SJSA1 (cell line): ENCODE measurements at places on chromosomes 5 and 9. TPM values are rescaled to one million over a fixed set of nuclear protein-coding genes. Genes with fewer than 3 reads are reported as not detected.
A peak's percentile ranks its signal among the peaks of the same experiment; 100 is the strongest.

GRCh38 chr9:93230601-93231000, 46.7 kb downstream of the WNK2 start:
- DNase-seq, result no peak
- H3K4me3 ChIP-seq, result no peak overlapping the region
- no peaks in the 10 kb centered on the region for H3K4me1 ChIP-seq
- H3K27ac ChIP-seq, result no peak overlapping the region

GRCh38 chr9:83199240-83199639, 136.3 kb upstream of the RASEF start:
- no peaks in the 10 kb centered on the region for H3K27me3 ChIP-seq
- no peak overlapping the region for H3K4me3 ChIP-seq
- H3K36me3 ChIP-seq, result no peaks in the 10 kb centered on the region

DNA sequence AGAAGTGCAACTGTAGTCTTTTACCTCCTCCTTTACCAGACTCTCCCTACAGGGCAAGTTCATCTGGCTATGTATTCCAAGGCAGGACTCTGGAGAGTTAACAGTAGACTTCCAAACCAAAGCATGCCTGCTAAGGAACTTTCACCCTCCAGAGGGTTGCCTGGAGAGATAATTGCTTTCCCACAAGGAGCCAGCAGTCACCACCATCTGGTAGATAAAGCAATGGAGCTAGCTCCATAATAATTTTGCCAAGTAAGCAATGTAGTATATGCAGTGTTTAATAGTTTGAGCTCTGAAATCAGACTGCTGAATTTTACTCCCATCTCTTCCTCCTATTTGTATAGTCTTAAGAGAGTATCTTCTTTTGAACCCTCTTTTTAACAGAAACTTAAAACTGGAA, 566.8 kb upstream of the PTGER4 start:
- no peaks in the 10 kb centered on the region for H3K4me1 ChIP-seq
- no peaks in the 10 kb centered on the region for H3K27me3 ChIP-seq
- no peak overlapping the region for H3K4me3 ChIP-seq

The SPEF2 gene
- total RNA-seq, result not detected in 2 replicates

The SPATA31E1 gene
- 0.26 TPM in 1 of 2 replicates, not detected in the other for total RNA-seq

- no peaks in the 10 kb centered on the region for H3K36me3 ChIP-seq
- no peak overlapping the region for H3K27ac ChIP-seq
- H3K4me3 ChIP-seq, result no peak overlapping the region
- H3K4me1 ChIP-seq, result no peaks in the 10 kb centered on the region
- no peak for DNase-seq
These were observed 67.1 kb upstream of the GGTA1 start for GRCh38 chr9:121566481-121567465.

- no peak for DNase-seq
- H3K4me3 ChIP-seq, result no peak overlapping the region
- no peaks in the 10 kb centered on the region; the same call in 1 of the 2 replicates for H3K4me1 ChIP-seq
- H3K36me3 ChIP-seq, result no peaks in the 10 kb centered on the region
- no peak overlapping the region for H3K27ac ChIP-seq
- H3K27me3 ChIP-seq, result no peaks in the 10 kb centered on the region
These were observed 202.8 kb upstream of the TAS2R1 start for GRCh38 chr5:9832921-9833320.

The IL4 gene
- total RNA-seq, result not detected in 2 replicates

GRCh38 chr9:70147651-70148050, 104.0 kb downstream of the MAMDC2 start:
- H3K4me3 ChIP-seq, result no peak overlapping the region
- no peak overlapping the region for H3K27ac ChIP-seq
- no peak for DNase-seq
- no peaks in the 10 kb centered on the region for H3K36me3 ChIP-seq
- H3K4me1 ChIP-seq, result peaks cover 5% of the 10 kb centered on the region; the same call in 1 of the 2 replicates

The CDC14B gene
- 22.2 and 33.8 TPM in 2 replicates for total RNA-seq

The ZNF354C gene
- total RNA-seq, result not detected in 2 replicates

DNA sequence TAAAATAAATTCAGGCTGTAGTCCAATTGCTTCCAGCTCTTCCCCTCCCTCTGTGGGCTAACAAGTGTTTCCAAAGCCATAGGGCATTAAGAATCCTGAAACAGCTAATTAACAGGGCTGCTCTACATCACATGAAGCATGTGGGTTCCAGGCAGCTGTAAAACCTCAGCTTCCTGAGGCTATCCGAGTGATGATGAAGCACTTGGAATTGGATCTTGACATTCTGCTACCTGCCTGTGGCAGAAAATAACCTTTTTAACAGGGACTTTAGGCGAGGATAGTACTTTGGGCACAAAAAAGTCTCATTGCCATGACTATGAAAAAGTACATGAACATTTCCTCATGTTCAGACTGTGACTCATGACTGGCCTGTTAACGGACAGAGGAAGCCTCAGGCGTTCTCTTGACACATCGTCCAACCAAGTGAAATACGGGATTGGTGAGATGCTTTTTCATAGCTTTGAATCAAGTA, 107.2 kb downstream of the PDE4D start:
- no peaks in the 10 kb centered on the region for H3K36me3 ChIP-seq
- H3K27me3 ChIP-seq, result no peaks in the 10 kb centered on the region
- H3K4me1 ChIP-seq, result peaks cover 24% of the 10 kb centered on the region
- peak; percentile 48 for DNase-seq
- H3K27ac ChIP-seq, result peak overlapping the region; percentile 75
- no peak overlapping the region for H3K4me3 ChIP-seq

The BAAT gene
- not detected in 2 replicates for total RNA-seq

DNA sequence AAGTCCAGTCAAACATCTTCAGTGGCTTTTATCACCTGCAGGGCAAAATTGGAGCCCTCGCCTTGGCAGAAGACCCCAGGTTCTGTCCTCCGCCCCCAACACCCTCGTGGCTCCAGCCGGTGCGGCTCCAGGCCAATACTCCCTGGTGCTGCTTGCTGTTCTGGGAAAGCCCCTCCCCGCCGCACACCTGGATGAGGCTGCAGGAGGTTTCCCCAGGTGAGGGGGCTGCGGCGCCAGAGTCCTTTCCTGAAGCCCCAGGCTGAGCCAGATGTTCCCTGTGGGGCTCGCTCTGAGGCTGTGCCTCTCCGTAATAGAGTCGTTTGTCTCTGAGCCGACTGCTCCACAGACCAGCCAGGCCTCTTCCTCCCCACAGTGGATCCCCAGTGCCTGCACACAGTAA, 375.4 kb upstream of the IRX1 start:
- peak; percentile 42 for DNase-seq
- H3K36me3 ChIP-seq, result no peaks in the 10 kb centered on the region
- H3K27ac ChIP-seq, result no peak overlapping the region
- H3K4me3 ChIP-seq, result no peak overlapping the region

The LARP1 gene
- total RNA-seq, result 67.5 and 76.9 TPM in 2 replicates

The GRIN3A gene
- not detected in 2 replicates for total RNA-seq

DNA sequence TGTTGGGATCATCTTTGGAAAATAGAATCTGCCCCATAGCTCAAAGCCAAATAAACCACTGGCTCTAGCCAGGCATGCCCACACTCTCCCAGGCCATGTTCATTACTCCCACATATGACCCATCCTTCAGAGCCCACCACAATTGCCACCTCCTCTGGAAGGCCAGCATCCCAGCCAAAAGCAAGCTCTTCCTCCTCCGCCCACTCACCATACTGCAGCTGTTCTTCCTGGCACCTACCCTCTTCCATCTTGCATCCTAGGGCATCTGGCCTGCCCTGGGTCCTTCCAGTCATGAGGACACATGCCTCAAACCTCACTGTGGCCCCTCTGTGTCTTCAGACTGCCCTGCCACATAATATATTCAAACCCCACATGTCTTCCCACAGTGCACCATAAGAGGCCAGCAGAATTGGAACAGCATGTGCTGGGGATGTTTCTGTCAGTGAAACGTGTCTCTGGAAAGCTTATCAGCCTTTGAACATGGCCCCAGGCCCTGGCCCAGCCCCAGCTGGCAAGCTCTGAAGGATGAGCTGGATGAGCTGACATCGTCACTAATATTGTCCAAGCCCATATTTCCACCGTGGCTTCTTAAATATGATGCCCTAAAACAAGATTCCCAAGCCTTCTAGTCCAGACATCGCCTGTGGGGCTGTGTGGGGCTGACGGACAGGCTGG, 230.8 kb downstream of the AGTPBP1 start:
- no peaks in the 10 kb centered on the region for H3K27me3 ChIP-seq
- H3K4me1 ChIP-seq, result no peaks in the 10 kb centered on the region
- H3K36me3 ChIP-seq, result no peaks in the 10 kb centered on the region
- H3K27ac ChIP-seq, result no peak overlapping the region

DNA sequence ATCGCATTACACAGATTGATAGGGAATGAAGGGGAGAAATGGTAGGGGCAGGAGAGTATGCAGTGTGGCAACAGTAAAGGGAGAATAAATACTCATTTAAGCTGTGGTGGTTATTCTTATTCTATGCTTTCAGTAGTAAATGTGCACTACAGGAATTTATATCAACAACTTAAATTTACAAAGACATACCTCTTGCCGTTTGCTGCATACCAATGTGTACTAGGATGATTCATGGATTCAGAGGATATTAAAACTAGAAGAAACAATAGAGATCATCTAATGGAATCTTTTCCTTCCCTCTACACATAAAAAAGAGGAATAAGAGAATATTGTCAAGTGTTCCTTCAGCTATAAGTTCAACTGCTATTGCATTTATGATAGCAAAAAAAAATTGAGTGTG, 103.3 kb upstream of the RASA1 start:
- peaks cover 12% of the 10 kb centered on the region for H3K4me1 ChIP-seq
- peak; percentile 52 for DNase-seq
- H3K27ac ChIP-seq, result no peak overlapping the region
- no peaks in the 10 kb centered on the region for H3K27me3 ChIP-seq
- no peaks in the 10 kb centered on the region for H3K36me3 ChIP-seq

The MORN5 gene
- not detected in 2 replicates for total RNA-seq

The FOXD4 gene
- total RNA-seq, result 0.24 TPM in 1 of 2 replicates, not detected in the other

DNA sequence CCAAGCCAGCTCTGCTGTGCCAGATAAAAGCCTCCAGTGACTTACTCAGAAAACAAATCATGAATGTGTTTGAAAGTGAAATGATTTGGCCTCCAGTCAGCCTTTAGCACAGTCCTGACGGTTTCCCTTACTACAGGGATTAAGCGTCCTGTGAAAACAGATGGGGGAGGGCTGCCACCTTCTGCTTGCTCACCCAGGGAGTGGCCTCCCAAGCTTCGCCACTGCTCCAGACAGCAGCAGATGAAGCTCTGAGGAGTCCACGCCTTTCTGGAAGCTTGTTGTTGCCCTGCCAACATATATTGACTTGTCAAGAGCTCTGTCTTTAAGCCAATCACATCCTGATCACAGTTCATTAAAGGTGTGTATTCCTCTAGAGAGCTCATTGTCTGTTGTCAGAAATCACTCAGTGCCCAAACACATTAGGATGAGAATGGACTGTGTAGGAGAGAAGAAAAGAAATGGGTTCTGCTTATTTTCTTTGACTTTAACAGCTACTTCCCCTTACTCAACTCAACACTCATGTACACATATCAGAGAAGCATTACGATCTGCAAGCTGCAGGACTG, 4.9 kb upstream of the FYB1 start:
- 0 out of 2 replicates have a peak, but pooled peaks cover 4% of the 10 kb centered on the region for H3K4me1 ChIP-seq
- no peaks in the 10 kb centered on the region for H3K36me3 ChIP-seq
- no peak overlapping the region for H3K4me3 ChIP-seq
- peak; percentile 47 for DNase-seq
- H3K27ac ChIP-seq, result no peak overlapping the region
- H3K27me3 ChIP-seq, result no peaks in the 10 kb centered on the region

The PCDHA6 gene
- not detected in 2 replicates for total RNA-seq

DNA sequence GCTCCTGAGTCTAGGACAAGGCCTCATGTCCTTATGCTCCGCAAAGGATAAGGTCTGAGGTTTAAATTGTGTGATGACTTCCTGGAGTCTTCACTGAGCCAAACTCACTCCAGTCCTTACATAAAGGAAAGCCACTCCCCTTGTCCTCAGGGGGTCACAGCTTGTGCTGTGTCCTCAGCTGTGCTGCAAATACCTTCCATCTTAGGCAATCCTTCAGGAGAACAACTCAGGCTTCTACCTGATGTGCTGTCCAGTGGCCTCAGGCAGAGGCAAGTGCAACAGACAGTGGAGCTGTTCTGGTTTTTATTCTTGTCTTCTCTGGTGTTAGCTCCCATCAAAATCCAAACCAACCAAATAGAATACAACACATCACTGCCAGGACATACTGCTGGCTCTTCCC, 151.5 kb downstream of the TAF11L14 start:
- no peak overlapping the region for H3K4me3 ChIP-seq
- H3K27me3 ChIP-seq, result 0 out of 2 replicates have a peak, but pooled peaks cover 2% of the 10 kb centered on the region
- no peaks in the 10 kb centered on the region for H3K4me1 ChIP-seq
- no peak overlapping the region for H3K27ac ChIP-seq
- no peak for DNase-seq

DNA sequence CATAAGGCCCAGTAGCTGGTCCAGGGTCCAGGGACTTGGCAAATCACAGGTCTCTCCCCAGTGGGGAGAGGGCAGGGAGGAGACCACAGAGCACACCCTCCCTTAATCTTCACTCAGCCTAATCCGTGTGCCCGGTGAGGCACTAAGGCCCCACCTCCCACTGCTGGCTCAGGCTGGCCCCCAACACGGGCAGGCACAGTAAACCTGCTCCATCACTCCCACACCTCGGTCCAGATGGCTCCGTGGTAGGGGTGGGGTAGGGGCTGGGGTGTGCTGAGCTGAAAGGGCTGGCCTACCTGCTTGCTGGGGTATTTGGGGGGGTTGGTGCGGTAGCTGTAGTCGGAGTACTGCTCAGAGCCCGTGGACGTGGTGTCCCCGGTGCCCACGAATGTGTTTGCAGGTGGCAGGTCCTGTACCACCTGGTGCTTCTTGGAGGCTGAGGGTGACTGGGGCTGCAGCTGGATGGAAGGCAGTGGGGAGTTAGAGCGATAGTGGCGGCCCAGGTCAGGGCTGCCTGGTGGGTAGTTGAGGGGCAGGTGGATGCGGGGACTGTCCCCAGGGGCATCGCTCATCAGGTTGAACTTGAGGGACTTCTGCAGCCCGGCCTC, 15.2 kb downstream of the PCDH1 start:
- DNase-seq, result no peak
- H3K27me3 ChIP-seq, result peaks cover 82% of the 10 kb centered on the region
- H3K36me3 ChIP-seq, result no peaks in the 10 kb centered on the region
- no peak overlapping the region for H3K4me3 ChIP-seq
- H3K27ac ChIP-seq, result no peak overlapping the region

The ALDH1A1 gene
- not detected in 2 replicates for total RNA-seq

The KCNMB1 gene
- total RNA-seq, result 0.44 and 1.00 TPM in 2 replicates

DNA sequence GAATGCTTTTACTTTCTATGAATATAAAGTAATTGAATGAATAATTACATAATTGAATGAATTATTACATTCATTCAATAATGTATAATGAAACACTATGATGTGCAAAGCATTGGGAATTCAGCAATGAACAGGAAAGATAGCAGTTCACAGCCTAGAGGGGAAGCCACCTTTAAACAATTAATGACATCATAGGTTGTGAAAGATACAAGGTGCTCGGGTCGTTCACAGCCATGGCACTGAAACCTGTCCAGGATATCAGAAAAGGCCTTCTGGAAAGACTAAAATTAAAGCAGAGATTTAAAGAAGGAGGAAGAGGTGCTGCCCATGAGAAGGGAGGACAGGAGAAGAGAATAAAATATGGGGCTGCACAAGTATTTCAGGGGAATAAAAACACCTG, 171.4 kb upstream of the KLF4 start:
- H3K27ac ChIP-seq, result no peak overlapping the region
- no peak overlapping the region for H3K4me3 ChIP-seq
- no peaks in the 10 kb centered on the region for H3K4me1 ChIP-seq
- H3K36me3 ChIP-seq, result no peaks in the 10 kb centered on the region
- no peaks in the 10 kb centered on the region for H3K27me3 ChIP-seq

The NEUROG1 gene
- total RNA-seq, result not detected in 2 replicates

GRCh38 chr5:91042936-91043255, 340.2 kb downstream of the ARRDC3 start:
- no peak overlapping the region for H3K27ac ChIP-seq
- no peak for DNase-seq
- H3K36me3 ChIP-seq, result no peaks in the 10 kb centered on the region
- H3K4me3 ChIP-seq, result no peak overlapping the region
